ENCODE measurements at places on chromosomes 16 and 17. TPM values are rescaled to one million over a fixed set of nuclear protein-coding genes. Genes with fewer than 3 reads are reported as not detected.

- DNase-seq = no peak
Observed at GRCh38 chr16:15046692-15047376, 9.0 kb downstream of the NTAN1 start.

- no peak for DNase-seq
Observed at GRCh38 chr16:72992142-72992601, 55.8 kb downstream of the ZFHX3 start.

GRCh38 chr17:81734405-81735263 is 22.6 kb downstream of the SLC25A10 start:
- no peak for DNase-seq

- peak; percentile 76 for DNase-seq
Observed at GRCh38 chr16:82229800-82230619, 60.0 kb upstream of the MPHOSPH6 start.

- DNase-seq = no peak
Observed at GRCh38 chr17:49464049-49464448, 31.0 kb upstream of the NGFR start.

DNA sequence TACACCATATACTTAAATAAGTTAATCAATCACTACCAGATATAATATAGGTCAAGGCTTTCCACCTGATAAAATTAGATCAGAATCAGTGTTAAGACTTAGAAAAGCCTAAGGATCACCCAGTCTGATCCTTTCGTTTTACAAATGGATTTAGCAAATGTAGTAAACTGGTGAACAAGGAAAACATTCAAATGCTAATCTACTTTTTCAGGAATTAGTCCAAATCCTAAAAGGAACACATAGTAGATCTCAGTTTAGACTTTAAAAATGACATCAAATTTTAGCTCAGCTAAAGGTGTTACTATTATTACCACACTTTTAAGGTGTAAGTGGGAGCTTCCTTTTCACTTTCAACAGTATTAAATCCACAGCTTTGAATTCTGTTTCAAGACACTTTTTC is 12.0 kb downstream of the PHLPP2 start:
- no peak for DNase-seq

DNA sequence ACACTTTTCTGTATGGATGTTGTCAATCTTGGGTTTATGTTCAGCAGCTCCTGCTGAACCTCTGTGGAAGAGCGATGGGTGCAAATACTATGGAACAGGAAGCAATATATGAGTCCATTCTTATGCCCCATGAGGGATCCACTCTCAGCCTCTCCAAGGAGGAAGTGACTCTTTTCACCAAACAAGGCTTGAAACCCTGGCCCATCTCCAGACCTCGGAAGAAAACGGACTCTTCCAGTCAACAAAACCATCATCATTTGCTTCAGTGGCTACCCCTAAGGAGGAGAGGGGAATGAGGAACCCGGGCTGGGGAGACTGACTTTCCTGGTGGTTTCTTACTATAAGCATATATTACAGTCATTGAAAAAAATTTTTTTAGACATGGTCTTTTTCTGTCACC is 206.2 kb downstream of the AXIN2 start:
- no peak for DNase-seq

GRCh38 chr17:58822148-58823050 is 66.7 kb downstream of the PPM1E start:
- no peak for DNase-seq

GRCh38 chr17:19567216-19568015 is 33.8 kb downstream of the SLC47A1 start:
- no peak for DNase-seq

- DNase-seq = no peak
Observed at GRCh38 chr17:19341641-19342610, 20.6 kb downstream of the B9D1 start.

DNA sequence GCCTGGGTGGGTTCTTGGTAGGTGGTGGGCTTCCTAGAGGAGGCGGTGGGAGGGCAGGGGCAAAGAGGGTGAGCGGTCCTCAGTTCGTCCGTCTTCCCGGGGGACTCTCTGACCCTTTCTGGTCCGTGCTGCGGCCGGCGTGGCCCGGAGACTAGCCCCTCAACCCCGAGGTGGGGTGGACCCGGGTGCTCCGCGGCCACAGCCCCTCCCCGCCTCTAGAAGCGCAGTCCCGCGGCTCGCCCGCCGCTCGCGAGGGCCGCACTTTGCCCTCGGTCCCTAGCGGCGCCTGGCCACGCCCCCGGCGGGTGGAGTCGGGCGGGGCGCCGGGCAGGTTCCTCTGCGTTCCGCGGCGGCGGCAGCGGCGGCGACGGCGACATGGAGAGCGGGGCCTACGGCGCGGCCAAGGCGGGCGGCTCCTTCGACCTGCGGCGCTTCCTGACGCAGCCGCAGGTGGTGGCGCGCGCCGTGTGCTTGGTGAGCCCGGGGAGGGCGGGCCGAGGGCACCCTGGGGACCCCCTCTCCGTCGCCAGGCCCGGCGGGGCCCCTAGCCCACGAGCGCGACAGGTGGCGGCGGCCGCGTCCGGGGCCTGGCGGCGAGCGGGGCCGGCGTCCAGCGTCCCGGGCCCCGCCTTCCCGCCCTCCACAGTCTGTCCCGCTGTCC is at the start of gene SYNGR2:
SYNGR2 (plus strand) TSS at position 340 of the 661 bp plus-strand sequence; CDS start at position 376, 36 bp downstream.
- peak; percentile 81 for DNase-seq

DNA sequence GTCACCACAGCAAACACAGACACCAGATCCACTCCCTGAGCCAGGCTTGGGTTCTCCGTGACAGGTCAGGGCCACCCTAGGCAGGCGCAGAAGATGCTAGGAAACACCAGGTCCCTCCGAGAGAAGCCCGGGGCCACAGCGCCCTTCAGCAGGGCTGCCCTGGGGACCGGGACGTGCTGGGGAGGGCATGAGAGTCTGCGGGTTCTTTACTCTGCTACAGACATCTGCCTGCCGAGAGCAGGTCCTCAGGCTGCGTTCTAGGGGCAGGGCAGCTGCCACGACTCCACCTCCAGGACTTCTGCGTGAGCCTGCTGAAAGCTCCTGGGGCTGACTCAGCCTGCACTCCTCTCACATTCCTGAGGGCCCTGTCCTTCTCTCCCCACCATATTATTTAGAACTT is 11.4 kb downstream of the MYLK3 start:
- DNase-seq = no peak

DNA sequence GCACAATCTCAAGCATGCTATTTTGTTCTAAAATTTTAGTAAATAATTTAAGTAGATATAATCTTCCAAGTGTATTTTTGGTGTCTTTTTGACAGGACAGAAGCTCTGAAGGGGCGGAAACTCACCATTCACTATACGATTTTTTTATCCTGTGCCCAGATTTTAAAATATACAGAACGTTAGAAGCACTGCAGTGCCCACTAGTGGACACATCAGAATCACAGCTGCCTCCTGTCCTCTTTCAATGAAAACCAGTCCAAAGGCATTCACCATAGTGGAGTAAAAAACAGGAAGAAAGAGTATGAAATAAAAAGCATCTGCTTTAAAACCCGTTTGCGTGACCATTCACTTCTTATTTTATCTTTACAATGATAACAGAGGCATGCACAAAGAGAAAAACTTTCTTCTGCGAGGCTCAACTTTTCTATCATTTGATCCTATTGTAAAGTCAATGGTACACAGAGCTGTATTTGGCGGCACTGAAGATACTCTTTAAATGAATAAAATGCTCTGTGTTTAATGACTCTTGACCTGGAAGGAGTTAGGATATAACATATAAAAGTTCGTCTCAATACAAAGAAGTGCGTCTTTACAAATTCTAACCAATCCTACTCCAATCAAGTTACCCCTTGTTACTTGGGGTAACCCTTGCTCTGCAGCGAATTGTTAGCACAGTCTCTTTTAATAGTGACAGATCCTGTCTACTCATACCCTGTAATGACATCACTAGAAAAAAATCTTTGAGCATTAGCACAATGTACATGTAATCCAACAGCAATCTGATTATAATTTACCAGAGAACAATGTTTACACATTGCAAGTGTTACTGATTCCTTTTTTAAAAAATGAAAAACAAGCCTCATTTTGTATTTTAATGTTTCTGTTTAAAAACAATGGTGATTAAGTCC is 339.8 kb upstream of the PSMD7 start:
- peak; percentile 66 for DNase-seq

- no peak for DNase-seq
Observed at GRCh38 chr17:73591296-73592078, 52.8 kb downstream of the SDK2 start.

- no peak for DNase-seq
Observed at GRCh38 chr17:21689604-21690003, 2.7 kb upstream of the KCNJ18 start.

- DNase-seq = no peak
Observed at GRCh38 chr16:68049449-68049848, 26.4 kb downstream of the DUS2 start.

- no peak for DNase-seq
Observed at GRCh38 chr16:54998834-54999233, 68.2 kb downstream of the IRX5 start.

GRCh38 chr17:64327201-64327930 is 63.3 kb downstream of the PECAM1 start:
- DNase-seq = peak; percentile 72

GRCh38 chr17:82097184-82097918 is 685 bp downstream of the FASN start:
- no peak for DNase-seq

- DNase-seq = no peak
Observed at GRCh38 chr17:12133183-12133582, 112.5 kb downstream of the MAP2K4 start.

- DNase-seq = no peak
Observed at GRCh38 chr17:31321966-31322365, 544 bp upstream of the EVI2A start.

DNA sequence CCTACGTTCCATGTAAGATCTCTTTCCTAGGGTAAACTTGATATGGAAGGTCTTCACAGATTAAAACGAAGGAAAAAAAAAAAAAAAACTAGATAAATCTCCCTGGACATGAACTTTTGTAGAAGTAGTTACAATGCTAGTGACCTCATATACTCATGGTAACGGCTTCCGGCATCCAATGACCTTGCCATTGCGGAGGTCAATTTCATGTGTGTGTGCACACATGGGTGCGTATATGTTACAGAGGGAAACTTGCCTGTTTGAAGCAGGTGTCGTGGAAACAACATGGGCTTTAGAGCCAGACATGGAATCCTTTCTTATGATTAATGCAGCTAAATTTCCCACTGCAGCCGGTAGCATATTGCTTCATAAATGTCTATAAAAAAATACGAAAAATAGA is 435.5 kb downstream of the MAF start:
- no peak for DNase-seq

DNA sequence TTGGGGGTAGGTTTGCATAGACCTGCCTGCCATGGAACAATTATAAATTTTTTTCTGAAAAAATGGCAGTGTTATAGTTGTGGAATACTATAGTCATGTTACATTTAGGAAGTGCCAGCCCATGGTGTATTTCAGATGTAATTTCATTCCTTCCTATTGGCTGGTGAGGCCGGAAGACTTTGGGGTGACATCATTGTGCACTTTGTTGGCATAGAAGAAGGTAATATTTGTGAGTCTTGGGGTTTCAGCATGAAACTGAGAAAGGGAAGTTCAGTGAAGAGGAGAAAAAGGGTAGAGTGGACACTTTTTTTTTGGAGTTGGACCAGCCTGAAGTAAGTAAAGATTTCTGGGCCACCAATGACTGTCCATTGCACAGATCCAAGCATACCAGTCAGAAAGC is 16.0 kb upstream of the HEATR6 start:
- no peak for DNase-seq

GRCh38 chr17:83126275-83126811 is 46.9 kb downstream of the METRNL start:
- no peak for DNase-seq

DNA sequence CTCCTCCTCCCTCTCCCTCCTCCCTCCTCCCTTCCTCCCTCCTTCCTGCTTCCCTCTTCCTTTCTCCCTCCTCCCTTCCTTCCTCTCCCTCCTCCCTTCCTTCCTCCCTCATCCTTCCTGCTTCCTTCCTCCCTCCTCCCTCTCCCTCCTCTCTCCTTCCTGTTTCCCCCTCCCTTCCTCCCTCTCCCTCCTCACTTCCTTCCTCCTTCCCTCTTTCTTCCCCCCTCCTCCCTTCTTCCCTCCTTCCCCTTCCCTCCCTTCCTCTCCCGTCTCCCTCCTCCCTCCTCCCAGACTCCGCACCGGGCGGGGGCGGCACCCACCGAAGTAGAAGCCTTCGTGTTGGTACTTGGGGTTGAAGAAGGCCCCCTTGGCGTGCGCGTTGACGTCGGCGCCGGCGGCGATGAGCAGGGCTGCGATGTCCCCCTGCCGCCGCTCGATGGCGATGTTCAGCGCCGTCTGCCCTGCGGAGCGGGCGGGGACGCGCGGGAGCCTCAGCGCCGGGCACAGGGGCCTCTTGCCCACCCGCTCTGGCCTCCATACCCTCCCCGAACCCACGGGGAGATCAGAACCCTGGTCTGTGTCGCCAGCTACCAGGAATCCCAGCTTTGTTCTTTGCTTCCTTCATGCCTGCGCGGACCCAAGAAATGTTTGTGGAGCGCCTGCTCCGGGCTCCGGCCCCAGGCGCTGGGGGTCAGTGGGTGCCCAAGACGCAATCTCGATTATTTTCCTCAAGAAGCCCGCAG is 22.2 kb downstream of the TRPV3 start:
- DNase-seq = peak; percentile 67

DNA sequence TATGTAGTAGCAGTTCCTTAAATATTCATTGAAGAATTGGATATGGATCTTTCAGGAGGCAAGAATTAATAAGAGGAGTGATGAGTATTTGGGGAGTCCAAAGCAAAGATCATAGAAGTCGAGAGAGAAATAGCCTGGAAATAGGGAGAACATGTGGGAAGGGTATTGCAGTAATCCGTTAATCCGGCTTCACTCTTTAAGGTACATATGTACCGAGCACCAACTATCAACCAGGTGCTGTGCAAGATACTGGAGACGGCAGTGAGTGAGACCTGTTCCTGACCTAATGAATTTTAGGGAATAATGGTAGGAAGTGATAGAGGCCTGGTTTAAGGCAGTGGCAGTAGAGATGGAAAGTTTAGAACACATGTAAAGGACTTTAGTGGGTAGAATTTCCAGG is 1.1 kb downstream of the ELP5 start:
- DNase-seq = no peak

GRCh38 chr16:28210979-28211588 is 681 bp downstream of the XPO6 start:
- peak; percentile 72 for DNase-seq

DNA sequence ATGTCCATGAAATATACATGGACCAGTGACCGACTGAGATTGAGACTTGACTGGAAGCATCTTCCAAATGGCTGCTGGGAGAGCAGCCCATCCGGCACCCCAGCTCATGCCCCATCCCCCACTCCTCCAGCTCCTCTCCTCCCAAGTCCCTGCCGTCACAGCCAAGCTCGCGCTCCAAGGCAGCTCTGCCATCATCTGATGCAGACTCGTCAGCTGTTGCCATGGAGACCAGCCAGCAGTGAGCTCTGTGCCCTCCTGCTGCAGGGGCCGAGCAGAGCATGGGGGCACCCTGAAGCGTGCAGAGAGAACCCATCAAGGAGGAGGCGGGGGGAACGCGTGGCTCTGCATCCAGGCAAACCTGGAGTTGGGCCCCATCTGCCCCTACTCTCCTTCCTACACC is 74.5 kb upstream of the TNRC6C start:
- DNase-seq = no peak

ZFPM1 gene
- total RNA-seq = 13.7 TPM

CENPN gene
- 6.2 TPM for total RNA-seq

KRTAP9-2 gene
- not detected for total RNA-seq

ASPHD1 gene
- total RNA-seq = 1.2 TPM

KCNG4 gene
- not detected for total RNA-seq

SP6 gene
- 9.2 TPM for total RNA-seq

RRAD gene
- 7.7 TPM for total RNA-seq

PRAC1 gene
- not detected for total RNA-seq

CDRT15 gene
- total RNA-seq = not detected

TSPOAP1 gene
- total RNA-seq = 21.0 TPM

KCNH6 gene
- not detected for total RNA-seq

CES5A gene
- total RNA-seq = 0.39 TPM

AMFR gene
- 97.2 TPM for total RNA-seq

CDH13 gene
- total RNA-seq = 5.9 TPM

All from ureter (tissue), 1 donor.